ENCODE measurements at places on chromosomes 12 and 14.

GRCh38 chr14:22477569-22478194 is 111.3 kb downstream of the DAD1 start:
- no peak for DNase-seq

- no peak for DNase-seq
Measured at GRCh38 chr12:84912198-84913128, at the start of gene SLC6A15. Gene SLC6A15 (minus strand): TSS chr12:84912799. CDS start chr12:84892120, 20,679 bp downstream.

DNA sequence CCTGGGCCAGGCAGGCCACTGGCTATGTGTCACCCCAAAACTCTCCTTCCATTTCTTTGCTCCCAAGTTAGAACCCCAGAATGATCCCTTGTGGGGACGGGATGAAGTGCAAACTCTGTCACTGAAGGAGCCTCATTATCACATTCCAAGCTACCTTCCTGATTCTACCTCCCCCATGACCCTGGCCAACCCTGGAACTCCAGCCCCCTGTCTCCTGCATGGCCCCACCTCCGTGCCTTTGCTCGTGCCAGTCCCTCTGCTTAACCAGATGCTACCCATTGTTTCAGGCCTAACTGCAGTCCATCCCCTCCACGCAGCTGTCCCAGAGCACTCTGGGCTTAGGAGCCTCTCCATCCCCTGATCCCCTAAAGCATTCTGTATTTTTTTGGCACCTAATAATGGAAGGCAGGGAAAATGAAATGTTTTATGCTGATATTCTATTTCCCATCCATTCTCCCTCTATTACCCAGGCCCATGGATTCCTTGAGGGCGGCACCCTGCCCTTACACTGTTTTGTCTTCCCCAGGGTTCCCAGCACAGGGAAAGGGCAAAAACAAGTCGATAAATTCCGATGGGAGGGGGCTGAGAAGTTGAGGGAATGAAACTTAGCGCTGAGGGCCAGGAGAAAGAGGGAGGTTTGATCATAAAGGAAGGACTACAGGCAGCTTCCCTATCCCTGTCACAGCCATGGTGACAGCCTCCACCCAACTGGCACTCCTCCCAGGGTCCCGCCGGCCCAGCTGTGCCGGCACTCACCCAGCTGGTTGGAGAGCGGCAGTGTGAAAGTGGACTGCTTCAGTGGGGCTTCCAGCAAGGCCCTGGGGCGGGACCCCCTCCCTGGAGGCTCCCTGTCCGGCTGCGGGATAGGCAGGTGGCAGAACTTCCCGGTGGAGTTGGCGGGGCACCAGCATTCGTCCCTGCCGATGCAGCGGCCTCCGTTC is 58.1 kb downstream of the ISCA2 start:
- DNase-seq, result no peak

DNA sequence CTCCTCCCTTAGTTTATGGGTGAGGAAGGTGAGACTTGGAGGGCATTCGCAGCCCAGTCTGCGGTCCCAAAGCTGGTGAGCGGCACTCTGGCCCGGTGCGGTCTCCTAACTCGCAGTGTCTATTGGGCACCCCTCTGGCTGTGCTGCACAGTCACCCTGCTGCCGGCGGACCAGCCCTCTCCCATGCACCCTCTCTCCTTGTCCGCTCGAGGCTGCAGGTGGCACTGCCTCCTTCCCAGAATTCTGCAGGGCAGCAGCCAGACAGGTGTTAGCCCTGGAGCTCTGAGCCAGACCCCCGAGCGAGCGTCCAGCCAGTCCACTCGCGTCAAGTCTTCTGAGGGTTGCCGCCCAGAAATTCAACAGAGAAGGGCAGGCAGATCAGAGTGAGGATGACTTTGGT is 56.8 kb upstream of the DYNC1H1 start:
- no peak for DNase-seq

DNA sequence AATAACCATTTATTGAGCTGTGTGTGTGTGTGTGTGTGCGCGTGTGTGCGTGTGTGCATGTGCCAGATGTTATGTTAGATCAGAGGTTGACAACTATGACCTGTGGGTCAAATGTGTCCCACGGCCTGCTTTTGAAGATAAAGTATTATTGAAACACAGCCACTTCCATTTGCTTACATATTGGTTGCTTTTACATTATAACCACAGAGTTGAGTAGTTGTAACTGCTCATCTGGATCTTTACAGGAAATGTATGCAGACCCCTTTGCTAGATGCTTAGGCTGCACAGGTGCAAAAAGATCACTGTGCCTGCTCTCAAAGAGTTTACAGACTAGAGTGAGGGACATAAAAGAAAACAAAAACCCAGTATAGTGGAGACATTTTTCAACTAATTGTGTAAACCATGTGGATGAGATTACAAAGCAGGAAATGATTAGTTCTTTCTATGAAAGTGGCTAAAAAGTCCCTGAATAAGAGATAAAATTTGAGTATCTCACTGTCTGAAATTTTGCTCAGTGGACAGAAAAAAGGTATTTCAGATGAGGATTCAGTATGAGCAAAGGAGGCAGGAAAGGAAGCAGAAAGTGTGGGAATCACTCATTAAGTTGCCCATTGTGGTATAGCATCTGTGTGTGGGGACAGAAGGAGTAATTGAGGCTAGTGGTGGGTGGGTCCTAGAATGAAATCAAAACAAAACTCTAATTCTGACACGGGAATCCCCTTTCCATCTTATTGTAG is 188.4 kb downstream of the PAH start:
- no peak for DNase-seq
